ENCODE measurements at places on chromosomes 16 and 17. TPM values are rescaled to one million over a fixed set of nuclear protein-coding genes. Genes with fewer than 3 reads are reported as not detected.

ERBB2 gene
- total RNA-seq, result 51.1 TPM

BICDL2 gene
- not detected for total RNA-seq

PMP22 gene
- 8.7 TPM for total RNA-seq

CCL17 gene
- total RNA-seq, result not detected

SLC5A2 gene
- total RNA-seq, result not detected

GABARAP gene
- total RNA-seq, result 296 TPM

ABCC1 gene
- total RNA-seq, result 51.5 TPM

- DNase-seq, result no peak
Measured at GRCh38 chr17:42210046-42210445, 15.8 kb upstream of the GHDC start.

DNA sequence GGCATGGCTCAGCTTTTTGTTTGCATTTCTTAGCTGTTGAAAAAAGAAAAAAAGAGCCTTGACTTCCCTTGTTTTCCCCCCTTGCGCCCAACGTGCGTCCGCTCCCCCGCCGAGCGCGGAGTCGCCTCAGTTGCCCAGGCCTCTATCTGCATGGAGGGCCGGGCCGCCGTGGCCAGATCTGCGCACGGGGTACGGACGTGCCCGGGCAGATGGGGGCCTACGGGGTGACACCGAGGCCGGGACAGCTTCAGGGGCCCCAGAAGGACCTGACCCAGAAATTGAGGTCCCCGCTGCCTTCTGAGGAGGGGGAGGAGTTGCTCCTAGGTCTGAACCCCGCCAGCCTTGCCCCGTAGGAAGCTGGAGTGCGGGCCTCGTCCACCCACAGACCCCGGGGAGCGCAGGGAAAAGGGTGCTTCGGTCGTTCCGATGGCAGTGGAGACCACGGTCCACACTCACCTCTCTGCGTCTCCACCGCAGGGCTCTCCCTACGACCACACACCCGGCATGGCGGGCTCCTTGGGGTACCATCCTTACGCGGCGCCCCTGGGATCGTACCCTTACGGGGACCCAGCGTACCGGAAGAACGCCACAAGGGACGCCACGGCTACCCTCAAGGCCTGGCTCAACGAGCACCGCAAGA, 1.5 kb downstream of the IRX5 start:
- peak; percentile 47 for DNase-seq

DNA sequence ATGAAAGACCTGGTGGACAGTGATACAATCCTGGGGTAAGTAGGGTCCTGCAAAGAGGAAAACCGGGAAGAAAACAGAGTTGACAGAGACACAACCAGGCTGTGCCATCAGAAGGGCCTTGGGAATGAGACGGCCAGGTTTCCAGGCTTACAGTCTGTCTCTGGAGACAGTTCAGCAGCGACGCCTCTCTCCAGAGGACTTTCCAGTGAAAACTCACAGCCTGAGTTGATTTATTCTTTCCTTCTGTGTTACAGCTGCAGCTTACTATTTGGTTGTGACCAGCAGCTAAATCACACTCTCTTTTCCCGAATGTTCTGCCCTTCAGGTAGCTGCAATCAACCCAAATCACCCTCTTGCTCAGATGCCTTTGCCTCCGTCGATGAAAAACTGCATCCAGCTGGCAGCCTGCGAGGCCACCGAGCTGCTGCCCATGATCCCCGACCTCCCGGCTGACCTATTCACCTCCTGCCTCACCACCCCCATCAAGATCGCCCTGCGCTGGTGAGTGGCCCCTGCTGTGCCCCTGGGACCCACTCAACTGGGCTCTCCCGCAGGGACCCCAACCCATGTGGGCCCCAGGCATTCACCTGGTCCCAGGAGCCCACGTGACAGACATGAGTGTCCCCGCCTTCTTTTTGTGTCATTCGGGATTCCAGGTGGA, 209.2 kb downstream of the RPTOR start:
- DNase-seq, result no peak

DNA sequence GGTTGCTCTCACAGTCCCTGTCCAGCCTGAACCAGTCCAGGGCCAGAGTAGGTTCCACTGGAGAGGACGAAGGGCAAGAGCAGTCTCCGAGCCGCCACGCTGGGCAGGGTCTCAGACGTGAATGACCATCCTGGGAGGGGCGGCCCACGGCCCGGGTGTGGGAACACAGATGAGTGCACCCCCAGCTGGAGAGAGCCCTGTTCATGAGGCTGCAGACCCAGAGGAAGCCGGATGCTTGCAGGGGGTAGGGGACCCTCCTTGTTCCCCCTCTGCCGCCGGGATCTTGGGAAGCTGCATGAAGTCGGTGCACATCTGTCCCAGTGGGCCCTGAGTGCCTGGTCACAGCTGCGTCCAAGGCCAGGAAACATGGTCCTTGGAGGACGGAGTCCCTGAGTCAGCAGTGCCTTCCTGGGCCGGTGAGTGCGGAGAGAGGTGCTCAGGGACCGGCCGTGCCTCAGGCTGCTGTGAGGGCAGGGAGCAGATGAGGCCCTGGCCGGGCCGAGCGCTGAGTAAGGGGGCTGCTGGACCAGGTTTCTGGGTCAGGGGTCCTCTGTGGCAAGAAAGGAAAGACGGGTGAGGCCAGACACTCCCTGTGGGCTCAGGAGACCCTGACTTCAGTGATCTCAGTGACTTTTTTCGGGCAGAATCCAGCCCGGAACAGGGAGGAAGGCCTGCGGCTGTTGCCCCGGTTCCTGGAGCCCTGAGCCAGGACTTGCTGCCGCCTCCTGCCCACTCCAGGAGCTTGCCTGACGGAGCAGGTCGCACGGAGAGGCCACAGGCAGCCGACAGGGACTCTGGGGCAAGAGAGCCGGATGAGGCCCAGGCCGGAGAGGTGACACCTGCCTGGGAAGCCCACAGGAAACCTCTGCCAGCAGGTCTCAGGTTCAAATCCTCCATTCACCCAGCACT, 45.8 kb downstream of the ACTG1 start:
- no peak for DNase-seq

- no peak for DNase-seq
Measured at GRCh38 chr16:88570691-88571092, 489 bp downstream of the ZC3H18 start.

- no peak for DNase-seq
Measured at GRCh38 chr16:31678649-31679325, 151.1 kb downstream of the AHSP start.

DNA sequence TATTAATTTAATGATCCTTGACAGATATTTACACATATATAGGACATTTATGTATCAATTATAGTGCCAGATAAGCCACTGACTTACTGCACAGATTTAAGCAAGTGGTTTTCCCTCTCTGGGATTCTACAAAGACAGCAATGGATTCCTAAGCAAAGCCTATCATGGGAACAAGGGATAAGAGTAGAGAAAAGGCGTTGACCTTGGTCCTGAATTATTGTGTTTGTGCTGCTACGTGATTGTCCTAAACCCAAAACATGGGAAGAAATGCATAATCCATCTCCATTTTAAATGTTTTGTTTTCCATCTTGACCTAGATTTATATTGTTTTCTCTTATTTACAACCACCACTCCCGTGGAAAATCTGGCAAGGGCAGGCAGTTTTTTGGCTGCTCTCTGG, 14.0 kb downstream of the SLFN11 start:
- DNase-seq, result no peak

- DNase-seq, result no peak
Measured at GRCh38 chr17:68657166-68657565, 56.0 kb upstream of the FAM20A start.

- DNase-seq, result no peak
Measured at GRCh38 chr17:74770498-74771318, 5.4 kb downstream of the NAT9 start.

DNA sequence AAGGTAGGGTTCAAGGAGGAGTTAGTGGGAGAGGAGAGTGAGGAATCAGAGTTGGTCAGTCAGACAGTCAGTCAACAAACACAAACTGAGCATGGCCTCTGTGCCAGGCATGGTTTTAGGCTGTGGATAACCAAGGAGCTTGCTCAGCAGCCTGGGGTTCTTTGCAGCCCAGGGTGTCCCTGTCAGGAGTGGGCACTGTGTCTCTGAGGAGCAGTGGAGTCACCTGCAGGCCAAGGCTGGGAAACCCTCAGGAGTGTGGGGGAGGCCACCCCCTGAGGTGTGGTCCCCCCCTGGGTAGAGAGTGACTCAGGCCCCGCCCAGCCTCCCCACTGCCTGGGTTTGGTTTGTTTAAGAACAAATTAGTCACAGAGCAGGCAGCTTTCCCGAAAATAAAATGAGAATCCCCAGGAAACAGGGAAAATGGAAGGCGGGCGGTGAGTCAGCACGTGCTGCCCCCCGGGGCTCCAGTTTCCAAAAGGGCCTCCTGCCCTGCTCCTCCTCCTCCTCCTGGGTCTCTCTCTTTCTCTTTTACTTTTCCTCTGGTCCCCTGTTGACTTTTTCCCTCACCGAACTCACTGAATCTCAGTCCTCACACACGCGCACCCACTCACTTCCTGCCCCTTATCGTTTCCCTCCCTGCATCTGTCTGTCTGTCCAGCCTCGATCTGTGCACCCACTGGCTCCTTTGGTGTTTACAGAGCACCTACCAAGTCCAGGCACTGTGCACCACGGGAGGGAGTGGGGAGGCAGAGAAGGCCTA, 44.3 kb downstream of the SOCS3 start:
- DNase-seq, result peak; percentile 92

DNA sequence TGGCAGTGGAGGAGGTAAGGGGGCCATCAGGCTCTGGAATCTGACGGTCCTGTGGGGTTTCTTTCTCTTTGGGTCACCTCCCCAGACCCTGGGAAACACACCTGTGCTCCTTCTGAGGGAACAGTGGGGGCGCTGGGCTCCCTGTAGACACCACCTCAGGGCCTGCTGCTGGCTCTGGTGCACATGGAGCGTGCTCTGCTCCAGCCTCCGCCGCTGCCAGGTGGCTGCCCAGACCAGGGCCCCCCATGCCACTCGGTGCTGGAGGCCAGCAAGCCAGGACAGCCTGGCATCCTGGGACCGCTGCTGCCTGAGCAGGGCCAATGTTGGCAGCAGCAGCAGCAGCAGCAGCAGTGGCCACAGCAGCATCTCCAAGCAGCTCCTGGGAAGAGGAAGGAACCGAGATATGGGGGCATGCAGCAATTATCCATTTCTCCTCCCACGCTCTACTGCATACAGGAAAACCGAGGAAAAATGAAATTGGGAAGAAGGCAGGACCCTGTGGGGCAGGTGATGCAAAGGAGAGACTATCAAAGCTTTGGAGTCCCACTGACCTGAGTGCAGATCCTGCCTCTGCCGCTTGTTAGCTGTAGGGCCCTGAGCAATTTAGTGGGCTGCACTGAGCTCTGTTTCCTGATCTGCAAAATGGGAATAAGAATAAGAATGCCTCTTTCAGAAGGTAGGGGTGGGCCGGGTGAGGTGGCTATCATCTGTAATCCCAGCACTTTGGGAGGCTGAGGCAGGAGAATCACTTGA, 902 bp downstream of the GHDC start:
- no peak for DNase-seq

- DNase-seq, result no peak
Measured at GRCh38 chr16:59385491-59385890, 651.4 kb upstream of the GOT2 start.

Data from Caki2 (cell line).